Lower leg skin (tissue), 4 donors: ENCODE measurements at places on chromosomes 5 and 9. TPM values are rescaled to one million over a fixed set of nuclear protein-coding genes. Genes with fewer than 3 reads are reported as not detected.

DNA sequence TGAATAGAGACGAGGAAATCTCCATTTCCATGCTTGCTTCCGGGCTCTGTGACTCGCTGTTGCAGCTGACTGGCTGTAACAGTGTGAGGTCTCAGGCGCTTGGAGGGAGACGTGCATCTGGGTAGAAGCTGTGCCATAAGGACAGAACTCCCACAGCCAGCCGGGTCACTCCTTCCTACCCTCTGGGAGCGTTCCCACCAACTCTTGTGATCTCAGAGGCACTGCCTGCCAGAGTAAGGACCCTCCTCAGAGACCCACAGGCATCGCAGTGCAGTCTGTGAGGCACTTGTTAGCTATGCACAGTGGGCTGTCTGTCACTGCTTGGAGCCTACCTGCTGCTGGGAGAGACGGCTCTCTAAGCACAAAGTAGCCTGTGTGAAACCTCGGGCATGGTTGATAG, 203.4 kb upstream of the SEMA6A start:
- no peak for DNase-seq

The LRRC70 gene
- total RNA-seq: 3.2 TPM

GRCh38 chr5:31886206-31886605, 247.3 kb downstream of the PDZD2 start:
- DNase-seq: no peak

The GARIN3 gene
- total RNA-seq: not detected

DNA sequence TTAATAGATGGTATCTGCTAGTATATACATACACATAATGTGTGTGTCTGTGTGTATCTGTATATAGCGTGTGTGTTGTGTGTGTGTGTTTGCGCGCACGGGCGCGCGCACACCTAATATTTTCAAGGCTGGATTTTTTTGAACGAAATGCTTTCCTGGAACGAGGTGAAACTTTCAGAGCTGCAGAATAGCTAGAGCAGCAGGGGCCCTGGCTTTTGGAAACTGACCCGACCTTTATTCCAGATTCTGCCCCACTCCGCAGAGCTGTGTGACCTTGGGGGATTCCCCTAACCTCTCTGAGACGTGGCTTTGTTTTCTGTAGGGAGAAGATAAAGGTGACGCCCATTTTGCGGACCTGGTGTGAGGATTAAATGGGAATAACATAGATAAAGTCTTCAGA, 757 bp downstream of the FXN start:
- DNase-seq: no peak

GRCh38 chr5:120101771-120102170, 362.3 kb upstream of the PRR16 start:
- no peak for DNase-seq
